ENCODE measurements at places on chromosomes 2 and 18. TPM values are rescaled to one million over a fixed set of nuclear protein-coding genes. Genes with fewer than 3 reads are reported as not detected.
A peak's percentile ranks its signal among the peaks of the same experiment; 100 is the strongest.

GRCh38 chr2:69116438-69116837 is 103.5 kb downstream of the ANTXR1 start:
- no peaks in the 10 kb centered on the region for H3K27me3 ChIP-seq
- H3K4me1 ChIP-seq, result no peaks in the 10 kb centered on the region

- H3K4me3 ChIP-seq, result no peak overlapping the region
- H3K27me3 ChIP-seq, result peaks cover 4% of the 10 kb centered on the region
- no peak for DNase-seq
Observed at GRCh38 chr2:106366204-106366885, 101.9 kb downstream of the RGPD3 start.

GRCh38 chr2:213411582-213412289 is 127.5 kb downstream of the SPAG16 start:
- no peaks in the 10 kb centered on the region for H3K4me1 ChIP-seq
- H3K27me3 ChIP-seq, result peaks cover 2% of the 10 kb centered on the region
- no peak overlapping the region for H3K4me3 ChIP-seq
- no peaks in the 10 kb centered on the region for H3K36me3 ChIP-seq
- no peak for DNase-seq

DNA sequence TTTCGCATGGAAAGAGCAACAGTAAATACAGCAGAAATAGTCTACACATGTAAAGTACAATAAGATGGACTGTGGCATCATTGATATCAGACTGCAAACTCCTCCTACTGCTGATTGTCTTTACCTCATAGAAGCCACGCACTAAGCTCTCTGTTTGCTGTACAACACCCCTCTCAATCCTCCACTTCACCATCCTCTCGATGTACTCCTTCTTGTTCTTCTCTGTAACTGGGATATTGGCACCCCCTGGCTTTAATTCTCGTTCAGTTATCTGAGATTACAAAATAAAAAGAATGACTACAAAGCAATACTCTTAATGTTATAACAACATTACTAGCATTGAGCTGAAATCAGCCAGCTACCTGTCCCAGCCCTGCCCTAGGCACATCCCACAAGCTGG is 49.3 kb upstream of the STK17B start:
- H3K27me3 ChIP-seq, result no peaks in the 10 kb centered on the region
- H3K4me3 ChIP-seq, result peak overlapping the region; percentile 70

Gene SUMO1
- 136 TPM for polyA plus RNA-seq

Gene ANKRD29
- polyA plus RNA-seq, result not detected
